ENCODE measurements at places on chromosomes 5 and 9. TPM values are rescaled to one million over a fixed set of nuclear protein-coding genes. Genes with fewer than 3 reads are reported as not detected.

DNA sequence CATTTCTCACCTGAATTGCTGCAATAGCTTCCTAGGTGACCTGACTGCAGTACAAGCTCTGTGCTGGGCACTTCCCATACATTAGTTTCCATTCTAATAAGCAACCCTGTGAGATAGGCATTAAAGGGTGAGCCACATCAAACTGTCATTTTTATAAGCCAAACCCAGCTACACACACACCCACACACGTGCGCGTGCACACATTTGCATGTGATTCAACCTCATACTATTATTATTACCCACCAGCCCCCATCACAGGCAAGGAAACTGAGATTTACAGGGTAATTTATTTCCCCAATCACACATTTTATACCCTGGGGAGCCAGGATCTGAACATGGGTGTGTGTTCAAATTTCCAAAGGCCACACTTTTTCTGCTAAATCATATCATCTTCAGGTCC, 93.6 kb downstream of the TTLL11 start:
- no peak overlapping the region for H3K27ac ChIP-seq
- no peak for DNase-seq

DNA sequence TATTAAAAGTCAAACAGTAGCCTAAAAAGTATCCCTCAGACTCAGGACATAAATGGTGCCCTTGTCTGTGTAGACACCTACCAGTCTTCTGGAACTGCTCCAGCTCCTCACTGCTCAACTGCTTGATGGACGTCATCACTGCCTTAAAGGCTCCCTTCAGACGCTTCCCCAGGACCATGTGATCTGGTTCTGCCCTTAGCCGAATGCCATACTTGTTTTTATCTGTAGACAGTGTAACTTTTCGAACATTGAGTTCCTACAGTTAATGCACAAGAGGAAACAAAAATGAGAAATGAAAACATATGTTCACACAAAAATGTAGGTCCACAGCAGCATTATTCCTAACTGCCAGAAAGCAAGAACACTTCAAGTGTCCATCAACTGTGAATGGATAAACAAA, 46.2 kb downstream of the IARS1 start:
- H3K27me3 ChIP-seq: no peaks in the 10 kb centered on the region
- DNase-seq: no peak
- no peak overlapping the region for H3K27ac ChIP-seq
- H3K4me1 ChIP-seq: peaks cover 2% of the 10 kb centered on the region
- H3K4me3 ChIP-seq: no peak overlapping the region

DNA sequence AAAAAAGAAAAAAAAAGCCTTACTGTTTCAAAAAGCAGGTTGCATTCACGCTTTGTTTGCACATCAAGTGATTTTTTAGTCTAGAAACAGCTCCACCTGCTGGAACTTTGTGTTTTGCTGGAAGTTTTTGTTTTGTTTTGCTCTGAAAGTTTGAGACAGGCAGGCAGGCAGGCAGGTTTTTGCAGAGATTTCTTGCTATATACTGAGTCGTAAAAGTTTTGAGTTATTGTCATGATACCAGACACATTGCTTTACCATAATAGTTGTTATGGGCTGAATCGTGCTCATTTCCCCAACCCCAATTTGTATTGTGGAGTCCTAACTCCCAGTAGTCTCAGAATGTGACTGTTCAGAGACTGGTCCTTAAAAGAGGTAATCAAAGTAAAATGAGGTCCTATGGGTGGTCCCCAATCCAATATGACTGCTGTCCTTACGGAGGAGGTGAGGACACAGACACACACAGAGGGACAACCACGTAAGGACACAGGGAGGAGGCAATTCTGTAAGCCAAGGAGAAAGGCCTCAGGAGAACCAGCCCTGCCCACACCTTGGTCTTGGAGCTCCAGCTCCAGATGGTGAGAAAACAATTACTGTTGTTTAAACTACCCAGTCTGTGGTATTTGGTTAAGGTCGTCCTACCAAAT, 20.9 kb downstream of the OR2Y1 start:
- peaks cover 13% of the 10 kb centered on the region for H3K4me1 ChIP-seq
- no peak overlapping the region for H3K4me3 ChIP-seq
- H3K27me3 ChIP-seq: peaks cover 20% of the 10 kb centered on the region
- DNase-seq: no peak
- no peaks in the 10 kb centered on the region for H3K36me3 ChIP-seq
- H3K27ac ChIP-seq: no peak overlapping the region

DNA sequence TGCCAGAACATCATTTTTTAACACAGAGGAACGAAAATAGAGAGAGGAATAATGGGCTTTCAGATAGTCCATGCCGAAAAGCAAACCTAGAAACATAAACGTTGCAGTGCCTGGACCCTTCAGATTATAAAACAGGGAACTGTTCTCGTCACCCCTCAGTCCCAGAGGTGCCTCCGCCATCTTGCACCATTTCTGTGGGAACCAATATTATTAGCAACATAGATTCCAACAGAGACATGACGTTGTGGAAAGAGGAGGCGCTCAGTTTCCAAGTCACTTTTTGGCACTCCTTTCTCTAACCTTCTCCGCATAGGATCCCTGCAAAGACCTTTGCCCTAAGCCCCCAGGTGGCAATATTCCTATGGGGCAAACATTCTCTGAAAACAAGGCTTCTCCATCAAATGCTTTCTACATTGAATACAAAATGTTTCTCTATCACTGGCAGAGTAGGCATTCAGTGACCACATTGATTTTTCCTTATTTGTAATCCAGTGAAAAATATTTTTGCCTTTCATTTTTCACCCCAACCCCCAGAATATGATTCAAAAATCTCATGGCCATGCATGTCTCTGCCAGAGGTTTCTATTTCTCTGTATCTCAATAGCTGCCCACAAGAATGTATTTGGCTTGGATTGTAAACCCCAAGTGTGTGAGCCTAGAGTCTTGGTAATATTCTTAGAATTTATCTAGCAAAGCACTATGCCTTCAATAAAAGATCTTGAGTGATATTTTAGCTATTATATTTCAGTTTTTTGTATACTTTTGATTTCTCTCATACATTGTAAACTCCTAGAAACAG, 500.8 kb upstream of the WWC1 start:
- H3K4me1 ChIP-seq: no peaks in the 10 kb centered on the region
- no peak overlapping the region for H3K4me3 ChIP-seq
- H3K36me3 ChIP-seq: no peaks in the 10 kb centered on the region
- no peak overlapping the region for H3K27ac ChIP-seq

DNA sequence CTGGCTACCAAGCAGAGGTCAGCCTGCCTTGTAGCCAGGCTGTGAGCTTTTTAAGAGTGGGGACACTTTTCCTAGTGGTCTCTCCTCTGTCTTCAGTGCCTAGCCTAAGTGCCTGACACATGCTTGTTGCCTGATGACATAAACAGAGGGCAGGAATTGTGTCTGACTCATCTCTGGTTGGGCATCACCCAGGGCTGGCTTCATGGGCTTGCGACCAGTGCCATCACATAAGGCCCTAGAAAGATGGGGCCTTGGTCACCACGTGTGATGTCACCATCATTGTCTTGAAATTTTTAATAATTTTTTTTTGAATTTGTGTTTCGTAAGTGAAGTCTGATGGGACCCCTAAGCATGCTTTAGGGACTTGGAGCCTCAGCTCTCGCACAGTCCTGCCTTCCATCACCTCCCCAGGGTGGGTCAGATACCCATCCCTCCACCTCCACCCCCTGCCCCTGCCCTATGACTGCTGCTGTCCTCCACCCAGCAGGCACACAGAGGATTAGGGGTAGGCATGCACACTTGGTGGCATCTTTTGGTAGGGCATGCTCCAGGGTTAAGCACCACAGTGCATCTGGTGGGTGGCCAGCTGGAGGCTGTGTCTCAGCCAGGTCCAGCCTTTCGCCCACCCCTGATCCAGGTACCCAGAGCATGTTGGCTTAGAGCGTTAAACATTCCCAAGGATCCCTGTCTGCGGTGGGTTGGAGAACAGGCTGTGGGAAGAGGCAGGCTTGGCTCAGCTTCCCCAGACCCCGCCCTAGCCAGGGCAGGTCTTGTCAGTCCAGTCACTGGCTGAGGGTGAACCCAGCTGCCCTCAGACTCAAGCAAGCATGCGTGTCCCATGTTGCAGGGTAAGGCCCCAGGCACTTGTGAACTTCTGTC, 80.1 kb upstream of the SH3PXD2B start:
- peaks cover 4% of the 10 kb centered on the region for H3K27me3 ChIP-seq
- no peak overlapping the region for H3K4me3 ChIP-seq
- no peaks in the 10 kb centered on the region for H3K36me3 ChIP-seq
- no peak overlapping the region for H3K27ac ChIP-seq
- peaks cover 6% of the 10 kb centered on the region for H3K4me1 ChIP-seq

- peaks cover 36% of the 10 kb centered on the region for H3K27me3 ChIP-seq
- no peak overlapping the region for H3K27ac ChIP-seq
- H3K36me3 ChIP-seq: peaks cover 2% of the 10 kb centered on the region
- H3K4me3 ChIP-seq: no peak overlapping the region
These were observed 2.7 kb upstream of the CXXC5 start for GRCh38 chr5:139645430-139645871.

DNA sequence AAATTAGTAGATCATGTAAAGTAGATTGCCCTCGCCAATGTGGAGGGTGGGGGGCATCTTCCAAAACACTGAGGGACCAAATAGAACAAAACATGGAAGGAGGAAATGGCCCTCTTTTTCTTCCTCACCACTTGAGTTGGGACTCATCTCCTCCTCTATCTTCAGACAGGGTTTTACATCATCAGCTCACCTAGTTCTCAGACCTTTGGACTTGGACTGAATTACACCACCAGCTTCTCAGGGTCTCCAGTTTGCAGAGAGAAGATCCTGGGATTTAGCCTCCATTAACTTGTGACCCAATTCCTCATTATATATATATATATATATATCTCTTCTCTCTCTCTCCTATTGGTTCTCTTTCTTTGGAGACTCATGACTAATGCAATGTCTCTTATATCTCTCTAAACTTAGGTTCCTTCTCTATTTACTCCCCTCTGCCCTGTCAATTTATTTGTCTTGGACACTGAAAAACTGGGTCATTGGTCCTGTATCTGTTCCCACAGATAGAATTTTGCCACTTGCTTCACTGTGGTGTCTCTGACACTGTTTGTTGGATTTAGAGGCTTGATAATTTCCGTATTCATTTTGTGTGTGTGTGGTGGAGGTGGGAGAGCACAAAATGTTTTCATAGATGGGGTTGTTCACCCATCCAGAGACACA, 54.3 kb upstream of the TXNDC8 start:
- no peaks in the 10 kb centered on the region for H3K4me1 ChIP-seq
- H3K36me3 ChIP-seq: no peaks in the 10 kb centered on the region
- no peak overlapping the region for H3K27ac ChIP-seq
- no peak overlapping the region for H3K4me3 ChIP-seq

DNA sequence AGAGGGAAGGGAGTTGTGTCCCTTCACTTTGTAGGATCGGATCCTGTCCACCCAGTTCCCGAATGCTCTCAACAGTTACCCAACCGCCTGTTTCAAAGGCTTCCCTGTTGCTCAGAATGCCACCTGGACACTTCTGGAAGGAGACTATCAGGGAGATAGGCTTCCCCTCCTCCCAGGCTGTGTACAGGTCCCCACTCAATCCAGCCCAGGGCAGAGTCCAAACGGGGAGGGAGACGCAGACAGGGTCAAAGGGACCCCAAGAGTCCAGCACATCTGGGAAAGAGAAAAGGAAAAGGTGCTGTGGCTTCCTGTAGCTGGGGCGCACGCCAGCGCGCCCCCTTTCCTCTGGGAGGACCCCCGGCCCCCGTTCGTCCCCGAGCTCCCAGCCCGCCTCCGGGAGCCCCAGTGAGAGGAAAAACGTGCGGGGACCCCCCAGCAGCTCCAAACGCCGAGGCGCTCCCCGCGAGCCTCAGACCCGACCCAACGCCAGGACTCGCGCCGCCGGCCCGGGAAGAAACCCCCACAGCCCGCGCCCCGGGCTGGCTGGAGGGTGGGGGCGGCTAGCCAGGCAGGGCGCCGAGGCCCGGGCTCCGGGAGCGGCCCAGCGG, 640 bp downstream of the SURF4 start:
- no peak for DNase-seq
- H3K36me3 ChIP-seq: peaks cover 47% of the 10 kb centered on the region

DNA sequence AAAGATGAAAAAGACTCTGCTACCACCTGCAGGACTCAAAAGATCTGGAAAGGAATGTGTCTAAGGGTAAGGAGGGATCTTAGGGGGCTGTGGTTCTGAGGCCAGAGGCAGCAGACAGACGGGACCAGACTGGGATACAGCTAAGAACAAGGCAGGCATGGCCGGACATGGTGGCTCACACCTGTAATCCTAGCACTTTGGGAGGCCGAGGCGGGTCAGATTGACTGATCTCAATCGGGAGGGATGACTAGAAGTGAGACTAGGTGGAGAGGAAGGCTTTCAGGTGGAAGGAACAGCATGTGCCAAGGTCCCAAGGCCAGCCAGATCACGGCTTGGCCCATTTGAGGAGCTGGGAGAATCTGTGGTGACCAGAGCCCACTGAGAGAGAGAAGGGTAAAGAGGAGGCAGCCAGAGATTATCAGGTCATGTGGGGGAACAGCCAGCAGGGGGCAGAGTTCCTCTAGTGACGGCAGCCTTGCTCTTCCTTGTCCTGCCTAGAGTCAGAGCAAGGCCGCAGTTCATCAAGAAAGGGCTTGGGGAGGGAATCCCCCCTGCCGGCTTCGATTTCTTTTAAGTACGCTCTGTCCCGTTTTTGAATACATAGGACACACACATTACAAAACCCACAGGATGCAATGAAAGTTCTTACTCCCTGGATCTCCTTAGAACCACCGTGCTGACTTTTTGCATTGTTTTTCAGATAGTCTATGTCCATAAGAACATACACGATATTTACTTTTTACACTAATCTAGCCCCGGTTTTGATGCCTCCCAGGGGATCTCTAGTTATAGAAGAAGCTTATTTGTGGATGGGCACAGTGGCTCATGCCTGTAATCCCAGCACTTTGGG, 2.6 kb upstream of the OLFML2A start:
- H3K27ac ChIP-seq: no peak overlapping the region
- H3K4me1 ChIP-seq: peaks cover 33% of the 10 kb centered on the region
- peak; percentile 72 for DNase-seq
- peaks cover 46% of the 10 kb centered on the region for H3K27me3 ChIP-seq
- no peak overlapping the region for H3K4me3 ChIP-seq
- H3K36me3 ChIP-seq: no peaks in the 10 kb centered on the region

GRCh38 chr5:169945831-169946261, 34.4 kb downstream of the INSYN2B start:
- peaks cover 34% of the 10 kb centered on the region for H3K36me3 ChIP-seq
- H3K4me3 ChIP-seq: no peak overlapping the region
- H3K4me1 ChIP-seq: peaks cover 4% of the 10 kb centered on the region
- H3K27ac ChIP-seq: no peak overlapping the region

DNA sequence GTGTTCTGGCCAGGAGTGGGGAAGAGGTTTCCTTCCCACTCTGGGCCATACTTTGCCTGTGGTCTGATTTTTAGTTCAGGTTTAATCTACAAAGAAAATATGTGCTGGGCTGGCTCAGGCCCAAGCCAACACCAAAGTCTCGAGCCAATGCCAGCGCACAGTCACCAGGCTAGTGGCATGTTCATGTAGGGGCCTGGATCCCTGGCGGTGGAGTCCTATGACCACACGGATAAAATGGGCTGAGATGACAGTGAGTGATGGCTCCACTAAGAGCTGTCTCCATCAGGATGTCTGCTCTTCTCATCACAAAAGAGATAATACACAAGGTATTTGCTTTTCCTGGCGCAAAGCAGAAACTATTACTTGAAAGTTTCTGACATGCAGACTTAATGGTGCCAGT, 92.9 kb upstream of the PTPN3 start:
- H3K4me1 ChIP-seq: no peaks in the 10 kb centered on the region
- H3K27me3 ChIP-seq: no peaks in the 10 kb centered on the region
- DNase-seq: no peak
- H3K4me3 ChIP-seq: no peak overlapping the region
- H3K36me3 ChIP-seq: no peaks in the 10 kb centered on the region
- no peak overlapping the region for H3K27ac ChIP-seq

GRXCR2 gene
- total RNA-seq: not detected

NUDT12 gene
- total RNA-seq: 3.1 TPM

OBP2B gene
- not detected for total RNA-seq

GMCL2 gene
- not detected for total RNA-seq

Measured in activated T-helper 2 cell treated with anti-CD3 and anti-CD28 coated beads, Interferon-gamma antibody, Interleukin-2, Interleukin-4, amounts not matched to agents 10 μg/mL and 5 μg/mL and 100 μg/mL, durations not matched to agents 14 hours and 24 hours and 36 hours (primary cell).